Activated CD4-positive, alpha-beta memory T cell treated with anti-CD3 and anti-CD28 coated beads, Interleukin-2, amount 10 ng/mL, durations not matched to agents 7 days and 5 days (primary cell): ENCODE measurements at places on chromosomes 7 and 10. TPM values are rescaled to one million over a fixed set of nuclear protein-coding genes. Genes with fewer than 3 reads are reported as not detected.

DNA sequence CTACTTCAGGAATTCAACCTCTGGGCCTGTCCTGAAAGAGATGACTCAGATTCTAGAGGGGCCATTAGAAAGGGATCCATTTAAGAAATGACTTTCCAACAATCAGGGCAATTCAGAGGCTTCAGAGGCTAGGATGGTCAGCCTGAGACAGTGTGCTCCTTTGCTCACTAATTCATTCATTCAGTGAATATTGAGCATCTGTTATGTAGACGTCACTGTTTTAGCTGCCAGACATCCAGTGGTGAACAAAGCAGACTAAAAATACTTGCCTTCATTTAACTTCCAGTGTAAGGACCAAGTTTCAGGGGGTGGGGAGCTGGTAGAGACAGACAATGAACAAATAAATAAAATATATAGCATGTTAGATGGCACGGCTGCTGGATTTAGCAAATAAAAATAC is 1.6 kb downstream of the KIAA1217 start:
- H3K27ac ChIP-seq = no peak overlapping the region
- H3K4me1 ChIP-seq = peaks cover 14% of the 10 kb centered on the region
- H3K27me3 ChIP-seq = peaks cover 34% of the 10 kb centered on the region
- no peak overlapping the region for H3K4me3 ChIP-seq

DNA sequence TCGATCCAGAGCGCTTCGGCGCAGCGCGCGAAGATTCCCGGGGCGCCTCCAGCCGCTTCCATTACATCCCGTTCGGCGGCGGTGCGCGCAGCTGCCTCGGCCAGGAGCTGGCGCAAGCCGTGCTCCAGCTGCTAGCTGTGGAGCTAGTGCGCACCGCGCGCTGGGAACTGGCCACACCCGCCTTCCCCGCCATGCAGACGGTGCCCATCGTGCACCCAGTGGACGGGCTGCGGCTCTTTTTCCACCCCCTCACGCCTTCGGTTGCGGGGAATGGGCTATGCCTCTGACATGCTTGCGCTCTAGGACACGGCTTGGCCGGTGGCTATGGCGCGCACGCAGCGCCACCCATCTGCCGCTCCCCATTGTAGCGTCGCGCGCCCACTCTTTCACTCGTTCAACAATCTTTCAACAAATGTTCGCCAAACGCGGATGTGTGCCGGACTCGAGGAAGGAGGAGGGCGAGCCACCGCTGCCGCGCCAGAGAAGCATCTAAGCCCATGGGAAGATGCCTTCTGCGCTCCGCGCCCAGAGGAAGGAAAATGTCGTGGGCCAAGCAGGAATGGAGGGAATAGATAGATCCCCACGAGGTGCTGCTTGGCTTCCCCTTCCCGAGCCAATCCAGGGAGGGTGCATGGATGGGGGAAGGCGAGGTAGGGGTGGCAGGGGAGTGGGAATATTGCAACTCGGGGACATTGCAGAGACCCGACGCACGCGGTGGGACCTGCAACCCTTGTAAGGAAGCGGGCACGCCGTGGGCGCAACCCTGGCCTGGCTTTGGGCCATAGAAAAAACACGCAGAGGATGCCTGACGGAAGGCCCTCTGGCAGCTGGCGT is 5.1 kb upstream of the CYP26A1 start:
- H3K36me3 ChIP-seq = no peaks in the 10 kb centered on the region
- peak overlapping the region; percentile 16 for H3K27ac ChIP-seq
- H3K4me1 ChIP-seq = peaks cover 21% of the 10 kb centered on the region

DNA sequence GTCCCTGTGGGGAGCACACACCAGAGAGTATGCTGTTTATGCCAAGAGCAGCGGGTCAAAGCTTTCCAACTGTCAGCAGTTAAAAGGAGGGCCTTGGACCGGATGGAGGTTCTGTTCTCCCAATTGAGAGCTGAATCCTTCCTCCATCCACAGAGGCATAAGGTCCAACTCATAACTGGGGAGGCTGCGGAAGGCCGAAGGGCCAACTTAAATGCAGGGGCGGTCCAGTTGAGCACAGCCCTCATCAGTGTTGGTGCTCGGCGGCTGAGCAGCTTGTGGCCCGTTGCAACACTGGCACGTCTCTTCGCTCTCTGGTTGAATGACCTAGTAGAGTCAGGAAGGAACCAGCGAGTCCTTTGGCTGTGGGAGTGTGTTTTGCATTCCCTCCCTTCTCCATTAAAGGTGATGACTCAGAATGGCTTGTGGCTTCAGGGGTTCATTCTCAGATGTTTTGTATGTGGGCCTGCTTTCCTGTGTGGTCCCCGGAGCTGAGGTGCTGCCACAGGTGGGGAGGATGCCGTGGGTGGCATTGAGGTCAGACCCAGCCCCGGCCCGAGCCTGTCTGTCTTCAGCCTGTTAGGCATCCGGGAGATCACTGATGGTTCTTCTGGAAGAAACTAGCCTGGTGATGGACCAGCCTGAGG is 44.8 kb upstream of the DMBT1 start:
- peaks cover 6% of the 10 kb centered on the region for H3K27me3 ChIP-seq
- H3K4me3 ChIP-seq = no peak overlapping the region
- DNase-seq = peak; percentile 81
- H3K4me1 ChIP-seq = peaks cover 34% of the 10 kb centered on the region
- no peaks in the 10 kb centered on the region for H3K36me3 ChIP-seq
- peak overlapping the region; percentile 56 for H3K27ac ChIP-seq

DNA sequence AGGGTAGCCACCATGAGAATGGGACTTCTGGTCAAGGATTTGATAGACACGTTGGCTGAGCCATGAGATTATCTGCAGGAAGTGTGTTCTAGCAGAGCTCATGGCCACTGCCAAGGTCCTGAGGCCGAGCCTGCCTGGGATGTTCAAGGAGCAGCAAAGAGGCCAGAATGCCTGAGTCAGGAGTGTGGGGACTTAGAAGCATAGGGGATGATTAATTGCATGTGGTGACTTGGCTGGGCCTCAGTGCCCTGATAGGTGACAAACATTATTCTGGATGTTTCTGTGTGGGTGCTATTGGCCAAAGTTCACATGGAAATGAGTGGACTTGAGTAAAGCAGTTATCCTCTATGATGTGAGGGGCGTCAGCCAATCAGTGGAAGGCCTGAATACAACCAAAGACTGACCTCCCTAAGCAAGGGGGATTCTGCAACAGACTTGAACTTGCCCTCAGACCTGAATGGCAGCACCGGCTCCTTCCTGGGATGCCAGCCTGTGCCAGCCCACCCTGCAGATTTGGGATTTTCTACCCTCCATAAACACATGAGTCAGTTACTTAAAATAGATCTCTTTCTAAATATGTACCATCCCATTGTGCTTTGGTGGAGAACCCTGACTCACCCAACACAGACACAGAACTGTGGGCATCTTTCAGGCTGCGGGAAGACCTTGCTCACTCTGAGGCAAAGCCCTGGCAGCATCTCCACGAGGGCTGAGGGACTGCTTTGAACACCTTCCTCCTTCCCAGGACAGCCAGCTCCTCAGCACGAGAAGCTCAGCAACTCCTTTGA is 363.9 kb upstream of the MGMT start:
- DNase-seq = no peak
- H3K27me3 ChIP-seq = no peaks in the 10 kb centered on the region
- peaks cover 15% of the 10 kb centered on the region for H3K4me1 ChIP-seq
- H3K36me3 ChIP-seq = no peaks in the 10 kb centered on the region
- no peak overlapping the region for H3K27ac ChIP-seq
- H3K4me3 ChIP-seq = no peak overlapping the region

The ASZ1 gene
- total RNA-seq = not detected

- DNase-seq = no peak
- no peak overlapping the region for H3K4me3 ChIP-seq
- peaks cover 24% of the 10 kb centered on the region for H3K27me3 ChIP-seq
- no peak overlapping the region for H3K27ac ChIP-seq
These were observed 3.8 kb upstream of the ADAMTS14 start for GRCh38 chr10:70668454-70668970.

DNA sequence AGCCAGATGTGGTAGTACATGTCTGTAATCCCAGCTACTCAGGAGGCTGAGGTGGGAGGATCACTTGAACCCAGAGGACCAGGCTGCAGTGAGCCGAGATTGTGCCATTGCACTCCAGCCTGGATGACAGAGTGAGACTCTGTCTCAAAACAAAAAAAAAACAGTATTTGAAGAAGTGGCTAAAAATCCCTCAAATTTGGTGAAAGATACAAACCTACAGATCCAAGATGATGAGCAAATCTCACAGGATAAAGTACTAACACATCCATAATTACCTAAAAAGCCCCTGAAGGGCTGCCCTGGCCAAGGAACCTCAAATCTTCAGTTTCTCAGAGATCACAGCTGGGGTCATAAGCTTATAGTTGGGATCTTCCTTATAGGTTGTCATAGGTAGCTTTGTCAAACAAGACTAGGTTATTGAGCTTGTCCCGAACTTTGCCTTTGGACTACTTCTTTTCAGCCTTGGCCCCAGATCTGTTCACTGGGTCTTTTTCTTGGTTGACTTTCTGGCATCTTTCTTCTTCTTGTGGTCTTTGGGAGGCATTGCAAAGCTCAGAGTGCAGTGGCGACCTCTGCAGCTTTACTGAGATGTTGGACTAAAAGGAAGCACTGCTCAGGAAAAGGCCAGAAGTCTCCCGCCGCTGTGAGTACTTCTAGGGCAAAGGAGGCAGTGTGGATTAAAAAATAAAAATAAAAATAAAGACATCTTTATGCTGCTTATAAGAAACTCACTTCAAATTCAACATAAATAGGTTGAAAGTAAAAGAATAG is 28.6 kb upstream of the SAR1A start:
- DNase-seq = no peak
- H3K27me3 ChIP-seq = no peaks in the 10 kb centered on the region
- no peak overlapping the region for H3K4me3 ChIP-seq
- H3K4me1 ChIP-seq = peaks cover 38% of the 10 kb centered on the region

DNA sequence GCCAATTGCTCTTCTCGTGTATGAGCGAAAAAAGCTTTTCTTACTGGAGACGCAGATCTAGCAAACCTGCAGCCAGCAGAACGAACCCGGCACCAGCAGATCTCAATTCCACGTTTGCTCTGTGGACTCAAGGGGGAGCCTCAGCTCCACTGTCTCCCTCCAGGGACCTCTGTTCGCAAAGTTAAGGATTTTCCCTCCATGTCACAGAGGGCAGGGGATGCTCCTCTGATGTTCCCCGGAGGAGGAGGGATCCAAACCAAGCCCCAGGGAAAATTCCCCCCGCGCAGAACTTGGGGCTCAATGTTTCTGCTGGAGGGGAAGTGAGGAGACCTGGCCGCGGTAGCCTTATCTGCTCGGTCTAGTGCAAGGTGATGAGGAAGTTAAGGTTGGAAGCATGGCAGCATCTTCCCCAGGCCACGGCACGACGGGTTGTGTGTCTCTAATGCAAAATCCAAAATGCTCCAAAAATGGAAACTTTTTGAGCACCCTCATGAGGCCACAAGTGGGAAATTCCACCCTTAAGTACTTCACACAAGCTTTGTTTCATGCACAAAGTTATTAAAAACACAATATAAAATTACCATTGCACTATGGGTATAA is 9.0 kb downstream of the IQCE start:
- H3K36me3 ChIP-seq = no peaks in the 10 kb centered on the region
- no peak overlapping the region for H3K4me3 ChIP-seq
- peaks cover 12% of the 10 kb centered on the region for H3K4me1 ChIP-seq
- no peaks in the 10 kb centered on the region for H3K27me3 ChIP-seq
- no peak for DNase-seq
- H3K27ac ChIP-seq = no peak overlapping the region

DNA sequence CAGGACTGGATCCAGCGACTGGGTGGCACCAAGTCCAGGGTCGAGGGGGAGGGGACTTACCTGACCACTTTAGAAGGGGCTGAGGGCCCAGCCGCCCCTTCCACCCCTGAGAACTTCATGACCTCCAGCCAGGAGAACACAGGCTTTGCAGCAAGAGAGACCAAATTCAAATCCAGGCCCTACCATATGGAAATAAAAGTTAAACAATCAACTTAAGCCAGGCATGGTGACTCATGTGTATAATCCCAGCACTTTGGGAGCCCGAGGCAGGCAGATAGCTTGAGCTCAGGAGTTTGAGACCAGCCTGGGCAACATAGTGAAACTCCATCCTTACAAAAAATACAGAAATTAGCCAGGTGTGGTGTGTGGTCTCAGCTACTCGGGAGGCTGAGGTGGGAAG is 61.9 kb downstream of the COL13A1 start:
- no peak overlapping the region for H3K27ac ChIP-seq
- no peak overlapping the region for H3K4me3 ChIP-seq
- no peaks in the 10 kb centered on the region for H3K36me3 ChIP-seq
- H3K4me1 ChIP-seq = peaks cover 8% of the 10 kb centered on the region

- no peaks in the 10 kb centered on the region for H3K4me1 ChIP-seq
- no peak overlapping the region for H3K4me3 ChIP-seq
- H3K36me3 ChIP-seq = no peaks in the 10 kb centered on the region
- no peak for DNase-seq
- no peaks in the 10 kb centered on the region for H3K27me3 ChIP-seq
These were observed 283.8 kb downstream of the C7orf25 start for GRCh38 chr7:42628054-42628453.

GRCh38 chr7:112056409-112056808 is 149.8 kb downstream of the DOCK4 start:
- no peaks in the 10 kb centered on the region for H3K4me1 ChIP-seq
- no peaks in the 10 kb centered on the region for H3K36me3 ChIP-seq
- DNase-seq = no peak
- no peak overlapping the region for H3K4me3 ChIP-seq

- no peak overlapping the region for H3K27ac ChIP-seq
- no peaks in the 10 kb centered on the region for H3K36me3 ChIP-seq
- H3K4me1 ChIP-seq = no peaks in the 10 kb centered on the region
- DNase-seq = no peak
These were observed 257.6 kb upstream of the PHYHIPL start for GRCh38 chr10:58918887-58919286.

- DNase-seq = no peak
- peaks cover 3% of the 10 kb centered on the region for H3K4me1 ChIP-seq
- no peaks in the 10 kb centered on the region for H3K27me3 ChIP-seq
- H3K27ac ChIP-seq = no peak overlapping the region
- H3K36me3 ChIP-seq = no peaks in the 10 kb centered on the region
These were observed 44.4 kb downstream of the MYPN start for GRCh38 chr10:68153473-68154210.

The ECHDC3 gene
- not detected for total RNA-seq

- H3K27ac ChIP-seq = no peak overlapping the region
- no peak overlapping the region for H3K4me3 ChIP-seq
- H3K36me3 ChIP-seq = no peaks in the 10 kb centered on the region
- H3K27me3 ChIP-seq = no peaks in the 10 kb centered on the region
These were observed 532.5 kb upstream of the MGMT start for GRCh38 chr10:128934492-128934891.

DNA sequence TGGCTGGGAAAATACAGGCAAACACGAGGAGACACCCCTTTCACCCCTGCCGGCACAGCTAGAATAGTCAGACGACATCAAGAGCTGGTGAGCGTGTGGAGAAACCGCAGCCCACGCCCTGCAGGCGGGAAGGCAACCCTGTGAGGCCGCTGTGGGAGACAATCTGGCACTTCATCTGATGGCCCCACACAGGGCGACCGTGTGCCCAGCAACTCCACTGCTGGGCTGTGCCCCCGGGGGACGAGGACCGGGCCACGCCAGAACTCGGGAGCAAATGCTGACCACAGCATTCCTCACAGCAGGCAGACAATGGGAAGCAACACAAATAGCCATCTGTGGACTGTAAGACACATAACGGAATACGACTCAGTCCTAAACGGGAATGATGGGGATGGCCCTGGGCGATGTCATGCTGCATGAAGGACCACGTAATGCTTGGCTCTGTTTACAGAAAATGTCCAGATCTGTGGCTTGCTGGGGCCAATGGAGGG is 58.9 kb downstream of the CFAP46 start:
- DNase-seq = no peak
- no peaks in the 10 kb centered on the region for H3K4me1 ChIP-seq
- no peak overlapping the region for H3K4me3 ChIP-seq

The TAS2R39 gene
- not detected for total RNA-seq

The CALML3 gene
- total RNA-seq = not detected

GRCh38 chr10:53314876-53315275 is 542.3 kb upstream of the MBL2 start:
- H3K27me3 ChIP-seq = no peaks in the 10 kb centered on the region
- no peak overlapping the region for H3K27ac ChIP-seq
- H3K4me3 ChIP-seq = no peak overlapping the region
- DNase-seq = no peak

The MKI67 gene
- total RNA-seq = 253 TPM

The FLNC gene
- total RNA-seq = not detected
